ENCODE measurements at places on chromosomes 1 and 21.

GRCh38 chr1:168887381-168887780, 158.4 kb upstream of the DPT start:
- DNase-seq: no peak

DNA sequence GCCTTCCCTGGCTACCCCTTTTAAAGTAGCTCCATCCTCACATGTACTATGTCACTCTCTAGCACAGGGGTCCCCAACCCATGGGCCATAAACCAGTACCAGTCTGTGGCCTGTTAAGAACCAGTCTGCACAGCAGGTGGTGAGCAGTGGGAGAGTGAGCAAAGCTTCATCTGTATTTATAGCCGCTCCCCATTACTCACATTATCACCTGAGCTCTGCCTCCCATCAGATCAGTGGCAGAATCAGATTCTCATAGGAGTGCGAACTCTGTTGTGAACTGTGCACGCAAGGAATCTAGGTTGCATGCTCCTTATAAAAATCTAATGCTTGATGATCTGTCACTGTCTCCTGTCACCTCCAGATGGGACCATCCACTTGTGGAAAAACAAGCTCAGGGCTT, 116.6 kb upstream of the FOXD3 start:
- no peak for DNase-seq

- DNase-seq: no peak
Measured at GRCh38 chr1:203362720-203363025, 11.8 kb upstream of the FMOD start.

DNA sequence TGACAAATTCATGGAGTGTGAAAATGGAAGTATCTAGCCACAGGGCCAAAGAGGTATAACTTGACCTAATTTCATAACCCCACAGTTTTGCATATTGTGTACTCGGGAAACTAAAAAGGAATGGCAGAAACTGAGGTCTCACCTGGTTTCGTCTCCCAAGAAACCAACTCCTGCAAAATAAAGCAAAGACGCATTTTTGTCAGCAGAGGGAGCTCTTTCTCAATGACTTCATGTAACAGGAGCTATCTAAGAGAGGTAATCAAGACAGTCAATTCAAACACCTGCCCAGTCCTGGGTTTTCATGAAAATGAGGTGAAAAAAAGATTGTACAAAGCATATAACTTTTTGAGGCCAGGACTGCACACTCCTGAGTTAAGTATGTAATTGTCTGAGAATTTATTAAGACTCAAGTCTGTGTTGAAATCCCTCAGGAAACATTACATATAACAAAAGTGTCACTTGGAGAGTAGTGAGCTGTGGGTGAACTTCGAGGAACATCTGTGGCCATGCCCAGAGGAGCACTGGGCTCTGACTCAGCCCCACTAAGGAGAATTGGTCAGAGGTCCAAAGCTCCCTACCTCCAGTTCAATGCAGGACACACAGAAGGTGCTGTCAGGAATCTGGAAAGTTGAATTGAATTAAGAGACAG, 17.6 kb downstream of the FCRL4 start:
- no peak for DNase-seq

DNA sequence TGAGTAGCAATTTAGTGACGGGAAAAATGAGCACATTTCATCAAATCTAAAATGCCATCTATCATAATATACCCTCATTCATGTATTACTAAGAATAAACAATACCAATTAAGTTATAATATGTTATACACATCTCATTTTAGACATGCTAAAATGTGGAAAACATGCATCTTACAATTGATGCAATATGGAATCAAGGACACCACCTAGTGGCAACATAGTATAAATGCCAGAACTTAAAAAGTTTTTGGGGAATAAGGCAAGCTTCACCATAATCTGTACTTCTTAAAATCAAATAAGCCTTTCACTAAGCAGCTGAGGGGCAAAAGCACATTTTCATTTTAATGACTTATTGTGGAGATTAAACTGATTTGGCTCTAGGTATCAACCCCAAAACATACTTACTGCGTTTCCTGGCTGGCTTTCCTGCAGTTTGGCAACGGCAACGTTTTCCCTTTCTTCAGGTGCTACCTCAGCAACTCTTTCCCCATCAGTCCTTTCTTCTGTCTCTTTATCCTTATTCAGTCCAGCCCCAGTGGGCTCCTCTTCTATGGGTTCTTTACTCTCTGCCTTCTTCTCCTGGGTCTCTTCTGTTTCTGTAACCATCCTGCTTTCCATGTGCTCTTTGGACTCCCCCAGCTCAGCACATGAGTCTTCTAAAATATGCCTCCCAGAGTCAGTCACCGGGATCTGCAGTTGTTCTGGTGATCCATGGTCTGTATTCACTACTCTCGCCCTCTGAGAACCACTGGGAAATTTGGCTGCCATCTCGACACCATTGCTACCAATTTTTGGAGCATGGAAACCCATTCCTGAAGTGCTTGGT, 11.4 kb downstream of the SDE2 start:
- DNase-seq: no peak

GRCh38 chr1:204455063-204455830, 39.4 kb downstream of the PIK3C2B start:
- DNase-seq: no peak

DNA sequence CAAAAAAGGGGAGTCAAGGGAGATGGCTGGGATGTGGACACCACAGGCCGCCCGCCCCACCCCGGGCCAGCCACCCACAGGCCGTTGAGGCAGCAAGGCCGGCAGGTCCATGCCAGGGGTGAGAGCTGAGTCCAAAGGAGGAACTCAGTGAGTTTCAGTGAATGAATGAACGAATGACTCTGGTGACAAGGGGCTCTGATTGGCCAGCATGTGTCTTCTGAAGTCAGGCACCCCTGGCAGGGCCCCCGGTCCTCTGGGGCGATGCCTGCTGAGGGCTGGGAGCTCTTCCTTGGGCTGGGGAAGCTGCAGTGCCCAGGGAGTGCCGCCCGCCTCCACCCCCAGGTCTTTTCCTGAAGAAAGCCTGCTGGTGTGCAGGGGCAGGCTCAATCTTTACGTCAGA, 236.1 kb upstream of the VAMP3 start:
- peak; percentile 5 for DNase-seq

GRCh38 chr21:41016472-41016871, 151.5 kb upstream of the BACE2 start:
- DNase-seq: no peak

DNA sequence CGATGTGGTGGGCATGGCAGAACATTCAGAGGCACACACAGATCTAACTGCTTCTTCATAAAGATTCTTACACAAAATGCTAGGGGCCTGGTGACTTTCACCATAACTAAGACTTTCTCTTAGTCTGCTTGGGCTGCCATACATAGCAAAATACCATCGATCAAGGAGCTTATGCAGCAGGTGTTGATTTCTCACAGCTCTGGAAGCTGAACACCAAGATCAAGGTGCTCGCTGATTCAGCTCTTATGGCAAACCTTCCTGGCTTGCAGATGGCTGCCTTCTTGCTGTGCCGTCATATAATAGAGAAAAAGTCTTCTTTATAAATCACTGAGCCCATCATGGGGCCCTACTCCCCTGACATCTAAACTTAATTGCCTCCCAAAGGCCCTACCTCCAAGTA, 487.3 kb downstream of the AJAP1 start:
- DNase-seq: no peak

GRCh38 chr1:118890851-118891384, 97.2 kb downstream of the TBX15 start:
- no peak for DNase-seq

DNA sequence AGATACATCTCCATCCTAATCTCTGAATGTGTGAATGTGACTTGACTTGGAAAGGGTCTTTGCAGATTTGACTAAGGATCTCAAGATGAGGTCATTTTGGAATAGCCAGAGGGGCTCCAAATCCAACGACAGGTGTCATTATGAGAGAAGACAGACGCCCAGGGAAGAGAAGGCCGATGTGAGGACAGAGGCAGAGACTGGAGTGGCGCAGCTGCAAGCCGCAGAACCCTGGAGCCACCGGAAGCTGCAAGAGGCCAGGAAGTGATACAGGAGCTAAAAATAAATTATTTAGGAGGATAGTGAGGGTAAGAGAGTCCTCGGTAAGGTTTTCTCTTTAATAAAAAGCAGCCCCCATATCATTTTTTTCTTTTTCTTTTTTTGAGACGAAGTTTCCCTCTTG, 9.7 kb upstream of the AADACL4 start:
- no peak for DNase-seq

- no peak for DNase-seq
Measured at GRCh38 chr1:225409051-225409450, 18.8 kb downstream of the LBR start.

DNA sequence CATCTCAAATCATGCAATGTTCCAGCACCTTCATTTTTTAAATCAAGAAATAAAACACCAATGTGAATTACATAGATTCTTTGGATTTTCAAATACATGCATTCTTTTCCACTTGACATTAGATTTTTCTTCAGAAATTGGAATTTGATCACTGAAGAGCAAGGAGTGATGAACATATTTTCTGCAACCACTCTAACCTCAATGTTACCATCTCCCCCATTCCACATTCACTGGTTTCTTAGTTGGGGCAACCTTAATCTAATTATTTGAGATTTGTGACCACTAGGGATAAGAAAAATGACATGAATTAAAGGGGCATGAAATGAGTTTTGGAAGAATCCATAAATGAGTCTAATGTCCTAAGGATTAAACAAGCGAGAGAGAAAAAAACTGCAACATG, 168.7 kb upstream of the NR5A2 start:
- DNase-seq: no peak

- no peak for DNase-seq
Measured at GRCh38 chr1:27090911-27091310, 64.0 kb downstream of the SLC9A1 start.

DNA sequence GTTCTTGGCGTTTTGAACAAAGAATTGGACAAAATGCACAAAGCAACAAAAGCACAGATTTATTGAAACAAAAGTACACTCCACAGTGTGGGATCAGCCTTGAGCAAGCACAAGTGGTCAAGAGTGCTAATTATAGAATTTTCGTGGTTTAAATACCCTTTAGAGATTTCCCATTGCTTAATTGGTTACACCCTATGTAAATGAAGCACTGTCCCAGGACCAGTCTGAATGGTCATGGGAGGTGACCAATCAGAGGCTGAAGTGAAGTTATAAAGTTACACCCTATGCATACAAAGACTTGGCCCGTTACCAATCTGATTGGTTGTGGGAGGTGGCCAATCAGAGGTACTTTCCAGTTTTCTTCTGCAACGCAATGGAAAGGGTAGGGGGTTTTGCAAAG, 223.6 kb downstream of the CENPF start:
- no peak for DNase-seq

DNA sequence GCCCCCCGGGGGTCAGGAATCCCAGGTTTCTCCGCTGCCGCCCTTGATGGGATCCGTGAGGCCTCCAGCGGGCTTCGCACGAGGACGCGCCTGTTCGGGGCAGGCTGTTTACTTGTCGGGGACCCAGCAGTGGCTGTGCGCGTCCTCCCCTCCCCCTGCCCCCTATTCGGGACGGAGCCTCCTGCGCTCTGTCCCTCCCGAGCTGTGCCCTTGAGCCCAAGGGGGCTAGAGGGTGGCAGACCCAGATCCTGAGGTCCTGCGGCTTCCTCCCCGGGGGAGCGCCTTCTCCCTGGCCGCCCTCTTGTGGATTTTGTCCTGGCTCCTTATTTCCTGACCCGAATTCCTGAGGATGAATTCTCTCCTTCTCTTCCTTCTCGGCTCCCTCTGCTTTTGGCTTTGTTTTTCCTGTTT, 38.4 kb downstream of the PIK3CD start:
- peak; percentile 38 for DNase-seq

GRCh38 chr1:159089184-159089791, 12.7 kb upstream of the AIM2 start:
- DNase-seq: no peak

GRCh38 chr1:112704391-112704933, 2.5 kb downstream of the RHOC start:
- DNase-seq: no peak

DNA sequence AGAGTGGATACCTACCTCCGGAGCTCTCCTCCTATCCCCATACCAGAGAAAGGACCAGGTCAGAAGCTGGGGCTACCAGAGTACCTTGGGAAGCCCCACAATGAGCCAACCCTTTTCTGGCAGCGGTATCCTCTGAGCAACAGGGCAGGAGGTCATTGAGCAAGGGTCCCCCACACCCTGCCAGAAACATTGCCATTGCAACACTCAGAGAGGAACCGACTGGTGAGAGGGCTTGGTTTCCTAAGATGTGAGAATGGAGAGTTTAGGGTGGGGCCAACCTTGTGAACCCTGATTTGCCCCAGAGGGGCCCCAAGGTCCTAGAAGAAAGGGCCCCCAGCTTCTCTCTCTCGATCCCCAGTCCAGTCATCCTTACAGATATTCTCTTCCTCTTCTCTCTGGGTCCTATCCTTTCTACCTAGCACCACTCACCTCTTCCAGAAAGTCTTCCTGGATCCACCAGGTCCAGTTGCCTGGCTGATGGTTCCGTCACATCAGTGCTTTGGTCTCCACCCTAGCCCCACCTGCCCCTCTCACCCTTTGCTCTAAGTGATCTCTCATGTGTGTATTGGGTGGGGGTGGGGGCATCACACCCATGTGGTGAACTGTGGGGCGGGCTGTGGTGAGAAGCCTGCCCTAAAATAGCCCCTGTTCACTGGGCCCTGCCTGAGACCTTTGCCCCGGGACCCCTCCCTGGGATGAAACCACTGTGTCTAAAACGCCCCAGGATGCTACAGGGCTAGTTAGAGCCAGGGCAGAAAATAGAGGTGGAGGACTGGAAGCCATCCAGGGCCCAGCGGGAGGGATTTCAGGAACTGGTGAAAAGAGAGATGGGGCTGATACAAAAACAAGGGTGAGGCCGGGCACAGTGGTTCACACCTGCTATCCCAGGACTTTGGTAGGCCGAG, 8.7 kb downstream of the FGR start:
- no peak for DNase-seq

DNA sequence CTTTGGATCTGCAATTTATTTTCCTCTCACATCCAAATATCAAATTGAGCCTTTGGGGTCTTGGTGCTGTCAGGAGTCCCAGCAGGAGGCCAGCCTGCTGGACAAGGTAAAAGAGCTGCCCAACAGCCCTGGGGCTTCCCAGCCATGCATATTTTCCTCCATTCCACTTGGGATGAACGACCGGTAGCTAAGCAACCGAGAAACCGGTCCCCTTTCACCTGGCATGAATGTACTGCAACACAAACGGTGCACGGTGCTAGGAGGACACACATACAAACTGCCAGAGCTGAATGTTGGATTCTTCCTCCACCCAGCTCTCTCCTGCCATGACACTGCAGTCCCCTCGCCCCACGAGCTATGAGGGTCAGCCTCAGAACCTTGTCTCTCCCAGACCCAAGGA, 42.7 kb downstream of the BCAR3 start:
- no peak for DNase-seq

- no peak for DNase-seq
Measured at GRCh38 chr1:61098333-61098732, 16.0 kb downstream of the NFIA start.

GRCh38 chr21:44780767-44781459, 20.7 kb downstream of the UBE2G2 start:
- DNase-seq: no peak

- no peak for DNase-seq
Measured at GRCh38 chr1:156480016-156480370, 20.6 kb downstream of the MEF2D start.

All from left ventricle myocardium inferior (tissue), 1 donor.